ENCODE measurements at places on chromosomes 11 and 22.

GRCh38 chr11:129803533-129803932 is 12.1 kb upstream of the TMEM45B start:
- DNase-seq = no peak

DNA sequence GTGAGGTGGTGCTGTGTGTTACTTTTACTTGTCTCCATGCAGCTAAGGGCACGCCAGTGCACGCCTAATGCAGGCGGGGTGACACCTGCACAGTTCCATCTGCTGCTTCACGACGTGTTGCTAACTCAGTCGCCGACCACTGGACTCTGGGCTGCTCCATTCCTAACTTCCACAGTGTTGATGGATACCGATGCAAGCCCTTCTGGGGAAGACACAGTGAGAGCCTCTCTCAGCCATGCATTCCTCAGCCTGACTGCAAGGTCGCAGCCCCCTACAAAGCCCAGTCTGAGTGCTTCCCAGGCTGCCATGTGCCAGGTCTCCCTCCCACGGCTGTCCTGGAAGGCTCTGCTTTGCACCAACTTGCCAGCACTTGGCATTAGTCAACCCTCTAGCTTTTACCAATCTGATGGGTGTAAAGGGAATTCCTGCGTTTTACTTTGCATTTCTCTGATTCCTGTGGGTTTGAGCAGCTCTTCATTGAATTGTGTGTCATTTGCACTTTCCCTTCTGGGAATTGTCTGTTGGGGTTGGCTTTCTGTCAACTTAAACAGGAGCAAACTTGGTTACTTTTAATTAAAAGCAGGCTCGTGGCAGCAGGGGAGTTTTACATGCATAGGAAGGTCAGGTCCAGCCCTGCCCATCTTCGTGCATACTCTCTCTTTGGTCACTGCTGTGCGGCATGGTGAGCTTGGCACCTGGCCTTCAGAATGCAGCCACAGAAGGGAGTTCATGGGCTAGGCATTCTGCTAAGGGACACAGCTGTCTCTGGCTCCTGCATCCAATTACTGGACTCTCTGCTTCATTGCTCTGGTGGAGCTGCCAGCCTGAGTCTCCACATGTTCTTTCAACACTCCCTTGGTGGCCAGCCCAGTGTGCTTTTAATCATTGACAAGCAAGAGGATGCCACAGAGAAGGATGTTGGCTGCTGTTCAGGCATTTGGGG is 34.6 kb upstream of the SHANK2 start:
- no peak for DNase-seq

DNA sequence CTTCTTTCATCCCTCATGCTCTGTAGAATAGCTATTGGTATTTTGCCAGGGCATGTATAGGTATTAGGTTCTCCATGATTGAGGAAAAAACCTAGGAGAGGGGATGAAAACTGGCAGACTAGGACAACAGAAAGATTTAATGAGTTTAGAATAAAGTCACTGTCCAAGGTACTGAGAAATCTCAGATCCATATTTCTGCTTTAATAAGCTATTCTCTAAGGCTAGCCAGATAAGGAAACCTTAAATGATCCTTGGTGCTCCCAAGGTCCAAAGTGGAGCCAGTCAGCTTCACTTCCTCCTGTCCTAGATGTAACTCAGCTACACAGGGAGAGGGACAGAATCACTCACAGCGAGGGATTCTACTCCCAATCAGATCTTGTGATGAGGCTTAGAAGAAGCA is 13.7 kb upstream of the CSNK2A3 start:
- peak; percentile 5 for DNase-seq

DNA sequence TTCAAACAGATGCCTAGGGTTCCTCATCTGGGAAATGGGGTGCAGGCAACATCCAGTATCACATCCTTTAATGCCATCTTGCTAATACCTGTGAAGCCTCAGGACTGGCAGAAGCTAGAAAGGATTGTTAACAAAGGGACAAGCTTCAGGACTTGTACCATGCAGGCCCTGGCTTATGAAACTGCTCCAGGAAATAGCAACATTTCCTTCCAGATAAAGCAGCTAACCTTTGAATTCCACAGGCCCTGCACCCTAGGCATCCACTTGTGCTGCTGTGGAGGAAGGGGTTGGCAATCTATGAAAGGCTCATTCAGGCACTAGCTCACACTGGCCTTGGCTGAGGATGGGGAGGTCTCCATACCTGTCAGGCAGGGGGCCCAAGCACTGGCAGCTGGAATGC is 87.2 kb downstream of the BTBD10 start:
- DNase-seq = no peak

DNA sequence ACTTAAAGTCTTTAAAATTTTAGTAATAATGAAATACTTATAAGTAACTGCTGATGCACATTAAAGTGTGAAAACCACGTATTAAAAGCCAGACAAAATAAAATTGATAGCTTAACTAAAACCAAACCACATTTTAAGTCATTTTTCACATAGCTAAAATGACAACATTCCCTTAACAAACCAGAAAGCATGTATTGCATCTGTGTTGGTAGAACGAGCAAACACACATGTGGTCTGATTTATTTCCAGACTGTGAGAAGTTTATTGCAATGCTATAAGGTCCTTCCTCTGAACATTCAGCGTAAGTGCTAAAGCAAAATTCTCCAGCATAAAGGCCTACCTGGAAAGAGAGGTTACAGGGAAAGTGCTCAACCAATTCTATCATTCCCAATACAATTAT is 57.8 kb downstream of the ARHGAP20 start:
- DNase-seq = no peak

DNA sequence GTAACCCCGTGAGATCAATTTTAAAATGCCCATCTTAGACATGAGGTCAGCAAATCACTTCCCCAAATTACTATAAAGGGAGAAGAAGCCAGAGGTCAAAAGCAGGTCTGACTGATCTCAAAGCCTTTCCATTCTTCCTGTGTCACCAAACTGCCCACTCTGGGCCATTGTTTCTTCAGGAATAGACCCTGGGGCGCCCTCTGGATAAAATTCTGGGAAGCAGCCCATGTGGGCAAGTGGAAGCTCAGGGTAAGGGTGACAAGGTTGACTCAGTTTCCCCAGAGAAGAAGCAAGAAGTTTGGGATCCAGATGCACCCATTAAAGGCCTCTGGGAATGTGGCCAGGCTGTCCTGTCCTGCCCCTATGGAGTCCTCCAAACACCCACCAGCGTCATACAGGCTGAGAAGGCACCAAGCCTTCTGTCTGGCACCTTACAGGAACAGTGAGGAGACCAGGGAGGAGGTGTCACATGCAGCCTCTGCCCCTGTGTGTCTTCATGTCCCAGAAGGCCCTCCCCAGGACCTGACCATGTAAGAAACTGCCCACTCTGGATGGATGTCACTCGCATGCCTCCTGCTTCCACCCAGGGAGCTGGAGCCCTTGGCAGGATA is 50.1 kb downstream of the CHST1 start:
- DNase-seq = peak; percentile 9

- no peak for DNase-seq
Observed at GRCh38 chr11:69650081-69650831, 9.3 kb downstream of the CCND1 start.

- no peak for DNase-seq
Observed at GRCh38 chr22:50317674-50318073, 9.1 kb downstream of the DENND6B start.

DNA sequence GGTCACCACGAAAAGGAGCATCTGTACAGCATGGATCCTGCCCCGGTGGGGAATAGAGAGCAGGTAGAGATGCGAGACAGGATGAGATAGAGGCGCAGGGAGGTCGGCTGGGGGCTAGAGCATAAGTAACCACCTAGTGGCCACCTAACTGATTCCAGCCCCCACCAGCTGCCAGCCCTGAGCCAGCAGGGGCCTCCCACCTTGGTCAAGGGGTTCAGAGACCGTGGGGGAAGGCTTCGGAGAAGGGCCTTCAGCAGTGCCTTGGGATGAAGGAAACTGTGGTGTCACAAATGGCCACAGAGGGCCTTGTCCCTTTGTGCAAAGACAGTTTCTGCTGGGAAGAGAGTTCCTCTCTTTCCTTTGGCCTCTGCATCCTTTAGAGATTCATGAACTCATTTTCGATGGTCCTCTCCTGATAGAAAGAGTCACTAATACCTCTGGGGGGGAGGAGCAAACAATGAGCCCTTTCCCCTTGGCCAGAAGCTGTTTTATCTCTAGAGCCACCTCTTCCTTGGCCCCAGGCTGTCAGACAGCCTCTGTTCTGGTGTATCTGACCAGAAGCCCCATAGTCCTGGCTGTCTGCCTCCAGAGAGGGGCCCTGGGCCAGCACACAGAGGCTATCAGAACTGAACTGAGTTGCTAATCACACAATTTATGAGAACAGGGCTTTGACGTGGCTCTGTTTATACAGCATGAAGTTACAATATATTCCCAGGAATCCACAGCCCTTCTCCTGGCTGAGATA is 146.0 kb downstream of the PARVA start:
- no peak for DNase-seq

GRCh38 chr22:40046126-40046525 is 51.4 kb downstream of the FAM83F start:
- DNase-seq = no peak

- DNase-seq = no peak
Observed at GRCh38 chr11:26842478-26843282, 120.8 kb upstream of the SLC5A12 start.

Data from trophoblast cell (in vitro differentiated cells and primary cell).